ENCODE measurements at places on chromosomes 2 and 18. TPM values are rescaled to one million over a fixed set of nuclear protein-coding genes. Genes with fewer than 3 reads are reported as not detected.

- no peak for DNase-seq
These were observed 3.8 kb downstream of the BOK start for GRCh38 chr2:241562269-241562891.

DNA sequence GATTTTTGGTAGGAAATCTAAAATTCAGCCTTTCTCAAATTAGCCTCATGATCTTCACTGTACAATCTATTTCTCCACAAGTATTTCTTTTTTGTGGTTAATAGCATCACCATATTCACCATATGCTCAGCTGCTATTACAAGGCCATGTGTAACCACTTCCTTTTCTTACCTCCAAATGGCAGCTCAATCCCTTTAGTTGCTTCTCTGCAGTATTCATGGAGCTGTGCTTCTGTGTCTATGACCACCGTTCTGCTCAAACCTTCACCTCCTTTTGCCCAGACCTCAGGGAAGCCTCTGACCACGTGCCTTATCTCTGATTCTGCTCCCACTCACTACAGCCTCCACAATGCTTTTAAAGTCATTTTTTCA lies 126.7 kb upstream of the TMEM200C start:
- DNase-seq, result no peak

DNA sequence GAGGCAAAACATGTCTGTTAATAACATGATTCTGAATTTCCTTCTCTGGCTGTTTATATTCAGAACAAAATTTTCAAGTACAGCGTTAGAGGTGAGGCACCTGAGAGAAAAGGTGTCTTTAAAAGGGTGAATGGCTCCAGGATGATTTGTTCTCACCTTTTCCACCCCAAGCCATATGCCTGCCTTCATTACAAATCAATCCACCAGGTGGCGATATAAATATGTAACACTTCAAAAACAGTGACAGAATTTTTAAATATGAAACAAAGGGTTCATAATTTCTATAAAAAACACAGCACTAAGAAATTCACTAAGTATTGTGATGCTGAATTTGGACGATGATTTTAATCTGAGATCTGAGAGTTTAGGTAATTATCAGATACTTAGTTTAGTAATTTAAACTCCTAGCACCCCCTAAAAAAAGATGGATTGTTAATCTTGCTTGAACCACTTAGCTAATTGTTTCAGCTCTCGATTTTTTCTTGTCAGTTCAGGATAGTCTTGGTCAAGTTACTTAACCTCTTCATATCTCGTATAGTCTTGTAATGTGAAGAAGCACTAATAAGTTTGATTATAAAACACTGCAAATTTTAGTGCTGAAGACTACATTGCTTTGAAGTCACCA lies 528.8 kb downstream of the CPS1 start:
- DNase-seq, result no peak

SLC5A7 gene
- not detected for total RNA-seq

DNA sequence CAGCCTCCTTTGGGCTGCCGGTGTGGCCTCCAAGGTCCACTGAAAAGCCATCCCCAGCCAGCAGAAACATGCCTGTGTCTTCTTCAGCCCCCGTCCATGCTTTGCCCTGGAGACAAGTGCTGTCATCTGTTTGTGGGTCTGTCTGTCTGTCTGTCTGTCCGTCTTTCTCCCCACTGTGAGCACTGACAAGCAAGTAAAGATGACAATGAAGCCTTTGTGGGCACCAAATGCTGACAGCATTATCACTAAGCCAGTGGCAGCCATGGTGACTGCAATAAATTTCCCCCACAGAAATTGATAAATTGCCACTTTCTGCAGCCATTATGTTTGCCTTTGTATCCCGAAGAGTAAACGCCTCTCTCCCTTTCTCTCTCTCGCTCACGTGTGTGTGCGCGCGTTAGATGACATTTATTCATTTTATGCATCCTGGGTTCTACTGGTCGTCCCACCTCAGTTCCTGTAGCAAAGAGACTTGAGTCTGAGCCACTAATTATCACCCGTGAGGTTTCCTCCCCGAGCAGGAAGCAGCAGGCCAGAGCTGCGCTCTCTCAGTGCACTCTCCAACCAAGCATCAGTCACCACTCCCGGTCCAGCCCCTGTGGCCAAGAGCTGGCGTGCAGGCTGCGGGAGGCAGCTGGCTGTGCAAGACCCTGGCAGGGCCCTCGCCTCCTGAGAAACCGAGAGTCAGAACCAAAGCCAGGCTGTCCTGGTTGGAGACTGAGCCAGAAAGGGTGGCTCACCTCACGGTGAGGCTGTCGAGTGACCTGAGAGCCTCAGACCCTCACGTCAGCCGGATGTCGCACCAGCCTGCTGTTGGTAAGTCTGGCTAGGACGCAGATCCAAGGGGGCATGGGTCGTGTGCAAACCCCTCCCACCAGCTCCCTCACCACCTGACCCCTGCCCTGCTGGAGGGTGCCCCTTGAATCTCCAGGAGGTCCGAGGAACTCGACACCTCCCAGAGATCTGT lies 6.9 kb downstream of the STEAP3 start:
- no peak for DNase-seq

- DNase-seq, result no peak
These were observed 92.3 kb upstream of the TFPI start for GRCh38 chr2:187646556-187646955.
